ENCODE measurements at places on chromosomes 7 and 10. TPM values are rescaled to one million over a fixed set of nuclear protein-coding genes. Genes with fewer than 3 reads are reported as not detected.

DNA sequence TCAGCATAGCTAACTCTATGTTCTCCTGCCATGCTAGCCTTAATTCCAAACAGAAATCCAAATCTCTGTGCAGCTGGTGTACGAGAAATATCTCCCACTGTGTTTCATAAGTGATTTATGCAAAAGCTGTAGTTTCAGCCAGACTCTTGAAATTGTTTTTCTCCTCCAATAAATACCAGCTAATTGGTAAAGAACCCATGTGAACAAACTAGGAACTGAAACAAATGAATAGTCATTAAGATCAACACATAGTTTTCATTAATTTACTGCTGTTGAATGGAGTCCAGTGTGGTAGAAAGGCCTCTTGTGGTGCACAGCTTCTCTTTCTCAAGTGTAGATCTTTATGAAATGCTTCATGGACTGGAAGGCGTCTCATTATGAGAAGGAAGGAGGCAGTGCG, 18.4 kb downstream of the PPP1R17 start:
- H3K4me3 ChIP-seq, result no peak overlapping the region
- no peaks in the 10 kb centered on the region for H3K36me3 ChIP-seq
- no peaks in the 10 kb centered on the region for H3K27me3 ChIP-seq
- H3K4me1 ChIP-seq, result no peaks in the 10 kb centered on the region
- no peak for DNase-seq

GRCh38 chr7:69823151-69823744, 225.0 kb downstream of the AUTS2 start:
- DNase-seq, result no peak
- H3K27ac ChIP-seq, result no peak overlapping the region
- H3K4me1 ChIP-seq, result no peaks in the 10 kb centered on the region

The MOGAT3 gene
- total RNA-seq, result not detected

DNA sequence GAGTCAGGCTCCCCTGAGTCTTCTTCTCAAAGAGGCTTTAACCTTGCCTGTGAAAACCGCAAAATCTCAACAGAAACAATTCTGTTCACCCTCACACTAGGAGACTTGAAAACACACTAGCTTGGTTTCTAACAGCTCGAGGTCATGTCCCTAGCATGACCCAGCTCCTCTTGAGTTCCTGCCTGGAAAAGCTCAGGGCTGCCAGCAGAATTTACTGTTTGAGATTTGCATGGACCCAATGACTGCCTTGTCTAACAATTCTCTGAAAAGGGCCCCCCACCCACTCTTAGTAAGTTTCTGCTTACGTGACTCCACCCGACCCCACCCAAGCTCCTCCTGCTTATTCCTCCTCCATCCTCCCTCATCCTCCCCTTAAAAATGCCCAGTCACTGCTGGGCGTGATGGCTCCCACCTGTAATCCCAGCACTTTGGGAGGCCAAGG, 85.1 kb upstream of the KMT2C start:
- H3K4me3 ChIP-seq, result no peak overlapping the region
- DNase-seq, result no peak
- H3K27me3 ChIP-seq, result no peaks in the 10 kb centered on the region
- H3K36me3 ChIP-seq, result no peaks in the 10 kb centered on the region
- no peaks in the 10 kb centered on the region for H3K4me1 ChIP-seq

- DNase-seq, result no peak
- H3K4me1 ChIP-seq, result no peaks in the 10 kb centered on the region
- H3K27ac ChIP-seq, result no peak overlapping the region
- H3K4me3 ChIP-seq, result no peak overlapping the region
- H3K27me3 ChIP-seq, result no peaks in the 10 kb centered on the region
- H3K36me3 ChIP-seq, result no peaks in the 10 kb centered on the region
Measured at GRCh38 chr7:37751096-37751495, 67.5 kb downstream of the GPR141 start.

DNA sequence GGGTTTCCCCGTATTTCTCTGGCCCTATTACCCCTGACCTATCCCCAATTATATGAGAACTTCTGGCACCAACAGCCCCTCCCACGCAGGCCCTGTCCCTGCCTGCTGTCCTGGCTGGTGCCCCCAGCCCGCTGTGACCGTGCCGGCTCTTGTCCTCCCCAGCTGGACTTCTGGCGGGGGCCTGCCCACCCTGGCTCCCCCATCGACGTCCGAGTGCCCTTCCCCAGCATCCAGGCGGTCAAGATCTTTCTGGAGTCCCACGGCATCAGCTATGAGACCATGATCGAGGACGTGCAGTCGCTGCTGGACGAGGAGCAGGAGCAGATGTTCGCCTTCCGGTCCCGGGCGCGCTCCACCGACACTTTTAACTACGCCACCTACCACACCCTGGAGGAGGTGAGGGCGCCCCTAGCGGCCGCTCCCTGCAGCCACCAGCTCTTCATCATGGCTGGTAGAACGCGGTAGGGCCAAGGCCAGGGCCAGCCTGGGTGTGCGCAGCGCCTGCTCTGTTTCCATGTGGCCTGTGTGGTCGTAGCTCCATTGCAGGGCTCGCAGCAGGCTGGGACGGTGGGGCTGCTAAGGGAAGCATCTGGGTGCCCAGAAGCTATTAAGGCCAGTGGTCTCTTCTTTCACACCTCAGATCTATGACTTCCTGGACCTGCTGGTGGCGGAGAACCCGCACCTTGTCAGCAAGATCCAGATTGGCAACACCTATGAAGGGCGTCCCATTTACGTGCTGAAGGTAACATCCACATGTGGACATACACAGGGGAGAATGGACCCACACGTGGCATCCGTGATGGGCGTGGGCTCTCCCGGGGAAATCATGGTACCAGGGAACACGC, 1.4 kb downstream of the CPA1 start:
- no peaks in the 10 kb centered on the region for H3K36me3 ChIP-seq
- H3K27me3 ChIP-seq, result no peaks in the 10 kb centered on the region

DNA sequence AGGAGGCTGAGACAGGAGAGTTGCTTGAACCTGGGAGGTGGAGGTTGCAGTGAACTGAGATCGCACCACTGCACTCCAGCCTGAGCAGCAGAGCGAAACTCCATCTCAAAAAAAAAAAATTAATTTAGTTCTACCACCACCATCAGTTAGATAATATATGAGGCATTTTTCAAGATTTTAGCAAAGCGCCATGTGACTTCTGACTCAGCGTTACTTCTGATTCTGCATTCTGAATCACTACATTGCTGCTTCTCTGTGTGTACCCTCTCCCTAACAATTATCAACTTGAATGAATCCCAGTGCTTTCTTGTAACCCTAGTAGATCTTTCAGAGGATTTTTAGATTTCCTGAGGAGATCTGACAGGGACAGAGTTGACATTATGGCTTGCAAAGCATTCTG, 176.8 kb upstream of the SORCS1 start:
- no peak for DNase-seq
- H3K4me1 ChIP-seq, result no peaks in the 10 kb centered on the region
- no peaks in the 10 kb centered on the region for H3K36me3 ChIP-seq
- H3K27ac ChIP-seq, result no peak overlapping the region

DNA sequence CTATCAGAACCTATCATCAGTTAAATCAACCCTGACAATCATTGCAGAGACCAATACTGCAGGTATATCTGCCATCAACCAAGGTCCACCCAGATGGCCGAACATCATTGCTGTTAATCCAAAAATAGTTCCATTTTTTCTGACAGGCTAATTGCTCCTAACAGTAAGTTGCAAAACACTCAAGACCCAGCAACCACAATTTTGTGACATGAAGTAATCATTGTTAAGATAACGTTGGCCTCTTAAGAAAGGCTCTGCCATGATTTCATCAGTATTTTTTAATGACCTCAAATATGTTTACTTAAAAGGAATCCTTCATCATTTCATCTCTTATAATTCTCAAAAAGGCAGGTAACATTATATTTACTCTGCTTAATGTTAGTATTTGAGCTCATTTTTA, 553.4 kb upstream of the POM121L12 start:
- DNase-seq, result no peak
- no peak overlapping the region for H3K4me3 ChIP-seq
- no peaks in the 10 kb centered on the region for H3K27me3 ChIP-seq
- no peak overlapping the region for H3K27ac ChIP-seq
- H3K36me3 ChIP-seq, result no peaks in the 10 kb centered on the region

DNA sequence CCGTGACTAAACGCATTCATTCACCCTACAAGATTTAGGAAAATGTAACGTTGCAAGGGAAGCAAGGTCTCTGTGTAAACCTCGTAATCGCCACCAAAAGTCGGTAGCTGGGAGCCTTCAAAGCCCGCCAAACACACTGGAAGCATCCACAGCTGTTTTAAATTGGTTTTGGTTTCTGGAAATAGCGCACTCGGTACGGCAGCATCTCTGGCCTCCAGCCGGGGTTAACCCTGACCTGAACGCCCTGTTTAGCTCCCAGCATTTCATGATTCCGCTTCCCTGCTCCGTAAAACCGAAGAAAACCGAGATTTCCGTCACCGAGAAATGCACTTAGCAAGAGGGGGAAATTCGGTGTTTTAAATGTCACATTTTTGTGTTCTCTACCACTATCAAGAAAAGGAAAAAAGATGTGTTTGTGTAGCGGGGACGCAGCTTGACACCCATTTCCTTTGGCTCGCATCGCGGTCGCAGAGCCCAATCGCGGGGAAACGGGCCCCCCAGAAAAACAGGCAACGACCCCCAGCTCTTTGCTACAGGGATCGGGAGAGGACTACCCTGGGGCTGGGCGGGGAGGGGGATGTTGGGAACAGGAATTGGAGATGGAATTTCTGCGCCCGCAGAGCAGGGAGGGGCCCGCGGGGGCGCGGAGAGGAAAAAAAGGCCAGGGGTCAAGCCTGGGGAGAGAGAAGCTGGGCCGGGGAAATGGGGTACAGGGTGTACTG, 646 bp downstream of the SGCE start:
- H3K4me1 ChIP-seq, result no peaks in the 10 kb centered on the region
- peak overlapping the region; percentile 72 for H3K4me3 ChIP-seq

DNA sequence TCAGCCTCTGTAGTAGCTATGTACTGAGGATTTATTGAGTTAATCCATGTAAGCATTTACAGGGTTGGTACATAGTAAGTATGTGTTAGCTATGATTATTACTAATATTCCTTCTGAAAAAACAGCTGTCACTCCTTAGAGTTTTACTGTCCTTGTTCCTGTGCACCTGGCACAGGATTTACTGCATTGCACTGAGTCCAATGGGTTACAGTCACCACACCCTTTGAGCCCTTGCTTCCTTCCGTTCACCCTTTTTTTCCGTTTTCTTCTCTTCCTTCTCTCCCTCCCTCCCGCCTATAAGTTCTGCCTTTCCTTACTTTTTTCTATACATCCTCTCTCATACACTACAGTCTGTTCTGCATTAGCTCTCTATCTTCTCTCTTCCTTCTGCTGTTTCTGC, 12.5 kb upstream of the CDK6 start:
- H3K36me3 ChIP-seq, result no peaks in the 10 kb centered on the region
- H3K27me3 ChIP-seq, result no peaks in the 10 kb centered on the region
- no peak for DNase-seq
- no peaks in the 10 kb centered on the region for H3K4me1 ChIP-seq

DNA sequence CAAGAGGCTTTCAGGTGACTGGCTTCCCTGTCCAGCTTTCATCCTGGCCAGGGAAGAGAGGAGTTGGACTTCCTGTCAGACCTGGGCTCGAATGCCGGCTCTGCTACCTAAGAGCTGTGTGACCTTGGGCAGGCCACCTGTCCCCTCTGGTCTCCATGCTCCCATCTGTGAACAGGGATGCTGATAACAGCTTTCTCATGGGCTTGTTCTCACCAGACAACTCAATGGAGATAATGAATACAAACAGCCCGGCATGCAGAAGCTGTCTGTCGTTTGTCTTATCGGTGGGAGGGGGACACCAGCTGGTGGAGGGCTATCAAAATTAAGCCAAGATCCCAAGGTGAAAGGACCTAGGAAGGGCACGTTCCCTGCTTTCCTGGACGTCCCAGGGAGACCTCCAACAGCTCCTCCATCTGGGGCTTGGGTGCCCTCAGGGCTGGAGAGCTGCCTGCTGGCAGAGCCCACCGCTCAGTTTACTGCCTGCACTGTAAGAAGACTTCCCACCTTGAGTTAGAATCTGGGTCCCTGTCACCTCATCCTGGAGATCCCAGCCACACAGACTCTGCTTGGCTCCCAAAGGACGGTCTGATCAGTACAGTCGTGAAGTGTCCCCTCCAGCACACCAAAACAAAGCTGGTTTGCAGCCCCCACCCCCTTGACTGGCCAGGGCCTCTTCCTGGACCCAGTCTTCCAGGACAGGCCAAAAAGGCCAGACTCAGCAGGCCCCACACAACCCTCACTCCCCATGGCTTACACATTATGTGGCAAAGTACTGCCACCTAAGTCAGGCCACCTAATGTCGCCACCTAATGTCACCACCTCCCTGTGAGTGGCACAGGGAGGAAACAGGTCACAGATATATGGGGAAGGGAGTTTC, 40.9 kb downstream of the PPIF start:
- H3K27ac ChIP-seq, result no peak overlapping the region
- H3K4me1 ChIP-seq, result no peaks in the 10 kb centered on the region
- DNase-seq, result no peak
- H3K36me3 ChIP-seq, result peaks cover 68% of the 10 kb centered on the region
- no peak overlapping the region for H3K4me3 ChIP-seq
- no peaks in the 10 kb centered on the region for H3K27me3 ChIP-seq

The CPA4 gene
- total RNA-seq, result 365 TPM

GRCh38 chr7:65307651-65308299, 65.9 kb upstream of the ZNF92 start:
- no peak overlapping the region for H3K27ac ChIP-seq
- peak; percentile 66 for DNase-seq
- no peaks in the 10 kb centered on the region for H3K4me1 ChIP-seq
- no peak overlapping the region for H3K4me3 ChIP-seq

GRCh38 chr10:106565546-106565945, 599.0 kb downstream of the SORCS1 start:
- DNase-seq, result peak; percentile 47
- H3K4me1 ChIP-seq, result no peaks in the 10 kb centered on the region
- no peaks in the 10 kb centered on the region for H3K27me3 ChIP-seq
- no peak overlapping the region for H3K27ac ChIP-seq
- H3K4me3 ChIP-seq, result no peak overlapping the region
- H3K36me3 ChIP-seq, result no peaks in the 10 kb centered on the region

DNA sequence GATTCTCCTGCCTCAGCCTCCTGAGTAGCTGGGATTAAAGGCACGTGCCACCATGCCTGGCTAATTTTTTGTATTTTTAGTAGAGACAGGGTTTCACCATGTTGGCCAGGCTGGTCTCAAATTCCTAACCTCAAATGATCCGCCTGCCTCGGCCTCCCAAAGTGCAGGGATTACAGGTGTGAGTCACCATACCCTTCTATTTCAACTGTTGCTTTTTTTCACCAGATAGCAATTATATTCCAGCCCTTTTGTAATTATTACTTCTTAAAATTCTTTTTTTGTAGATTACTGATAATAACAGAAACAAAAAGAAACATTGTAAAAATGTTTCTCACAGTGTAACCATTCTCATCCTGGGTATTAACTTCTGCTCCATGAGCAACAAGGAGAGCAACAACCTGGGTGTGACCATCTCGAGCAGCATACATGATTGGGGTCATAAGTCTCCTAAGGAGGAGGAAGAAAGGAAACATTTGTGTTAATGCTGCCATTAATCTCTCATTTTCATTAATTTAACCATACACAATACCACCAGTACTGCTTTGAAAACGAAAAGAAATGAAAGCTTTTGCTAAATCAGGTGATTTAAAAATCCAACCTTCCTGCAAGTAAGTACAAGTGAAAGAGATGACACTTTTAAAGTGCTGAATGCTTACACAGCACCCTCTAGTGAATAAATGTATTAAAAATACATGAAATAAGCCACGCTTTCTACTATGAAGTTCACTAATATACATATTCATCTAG, 41.8 kb downstream of the ASZ1 start:
- H3K27ac ChIP-seq, result peak overlapping the region; percentile 71
- H3K36me3 ChIP-seq, result no peaks in the 10 kb centered on the region
- H3K4me3 ChIP-seq, result no peak overlapping the region
- peak; percentile 53 for DNase-seq
- H3K27me3 ChIP-seq, result no peaks in the 10 kb centered on the region

GRCh38 chr7:73909051-73909941, 48.3 kb downstream of the TMEM270 start:
- no peaks in the 10 kb centered on the region for H3K27me3 ChIP-seq
- no peaks in the 10 kb centered on the region for H3K36me3 ChIP-seq
- H3K4me1 ChIP-seq, result no peaks in the 10 kb centered on the region
- no peak overlapping the region for H3K4me3 ChIP-seq

The XPNPEP1 gene
- total RNA-seq, result 164 TPM
